Stimulated activated CD8-positive, alpha-beta memory T cell treated with anti-CD3 and anti-CD28 coated beads, Interleukin-2, amount 100 ng/mL, for 1 hour (primary cell): ENCODE measurements at places on chromosomes 3 and 15.

- no peak for DNase-seq
Measured at GRCh38 chr3:153438271-153438670, 276.2 kb downstream of the RAP2B start.

- no peak for DNase-seq
Measured at GRCh38 chr3:124512881-124513609, 217.2 kb upstream of the UMPS start.

GRCh38 chr3:107819656-107820055 lies 271.2 kb downstream of the CD47 start:
- no peak for DNase-seq

DNA sequence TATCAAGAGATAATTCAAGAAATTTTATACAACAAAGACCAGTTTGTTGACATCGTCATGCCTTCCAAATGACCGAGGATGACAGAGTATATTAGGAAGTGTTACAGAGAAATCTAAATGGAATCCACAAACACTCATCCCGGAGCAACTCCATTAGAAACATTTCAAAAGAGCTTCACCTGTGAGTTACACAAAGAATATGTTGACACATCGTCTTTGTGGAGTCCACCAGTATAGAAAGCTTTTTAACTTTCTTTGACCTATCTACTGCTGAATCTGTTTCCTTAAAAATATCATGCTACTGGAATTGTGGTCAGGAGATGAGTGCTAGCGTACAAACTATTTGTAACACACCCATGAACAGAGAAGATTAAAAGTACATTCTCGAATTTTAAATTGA lies 130.4 kb downstream of the SUCLG2 start:
- DNase-seq, result no peak

GRCh38 chr3:121126033-121126706 lies 218.2 kb downstream of the STXBP5L start:
- DNase-seq, result no peak

DNA sequence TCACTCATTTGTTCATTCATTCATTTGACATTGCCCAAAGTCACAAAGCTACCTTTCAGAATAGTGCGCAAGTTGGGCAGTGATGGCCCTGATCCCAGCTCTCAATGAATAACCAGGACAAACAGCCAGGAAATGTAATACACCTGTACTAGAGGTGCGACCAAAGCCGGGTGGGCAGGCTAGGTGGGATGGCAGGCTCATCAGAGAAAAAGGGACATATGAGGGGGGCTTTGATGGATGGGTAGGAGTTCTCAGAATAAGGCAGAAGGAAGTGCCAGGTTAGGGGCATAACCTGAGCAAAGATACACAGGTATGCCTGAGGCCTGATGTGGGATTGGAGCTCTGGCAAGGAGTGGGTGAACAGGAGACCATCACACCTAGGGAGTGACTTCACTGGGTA lies 53.4 kb upstream of the SMAD6 start:
- no peak for DNase-seq
